ENCODE measurements at places on chromosomes 4 and X.

DNA sequence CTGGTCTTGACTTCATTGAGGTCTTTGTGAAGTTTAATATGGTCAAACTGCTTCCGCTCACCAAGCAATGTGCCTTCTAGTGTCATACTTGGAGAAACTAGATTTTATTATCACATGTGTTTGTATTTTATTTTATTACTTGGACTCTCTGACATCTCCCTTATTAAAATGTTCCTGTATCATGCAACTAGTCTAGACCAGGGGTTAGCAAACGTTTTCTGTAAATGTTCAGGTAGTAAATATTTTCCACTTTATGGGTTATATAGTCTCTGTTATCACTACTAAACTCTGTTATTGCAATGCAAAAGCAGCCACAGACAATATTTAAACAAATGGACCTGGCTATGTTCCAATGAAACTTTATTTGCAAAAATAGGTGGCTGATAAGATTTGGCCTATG is 443.8 kb downstream of the MID1IP1 start:
- no peak for DNase-seq

DNA sequence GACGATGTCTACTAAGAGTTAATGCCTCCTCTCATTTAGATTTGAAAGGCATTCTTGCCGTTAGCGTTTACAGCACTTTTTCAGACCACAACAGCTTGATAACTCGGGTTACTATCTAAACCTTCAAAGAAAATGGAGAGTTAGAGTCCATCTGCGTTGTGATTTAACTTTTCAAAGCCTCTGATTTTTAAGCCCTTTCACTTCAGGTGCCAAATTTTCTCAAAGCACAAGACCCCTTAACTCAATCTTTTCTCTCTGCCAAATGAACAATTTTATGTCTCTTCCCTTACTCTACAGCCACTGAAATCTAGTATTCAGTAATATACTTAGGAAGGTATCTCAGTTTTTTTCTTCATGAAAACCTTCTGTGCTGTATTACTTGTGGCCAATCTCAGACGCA is 310.5 kb downstream of the TENM3 start:
- DNase-seq = no peak

DNA sequence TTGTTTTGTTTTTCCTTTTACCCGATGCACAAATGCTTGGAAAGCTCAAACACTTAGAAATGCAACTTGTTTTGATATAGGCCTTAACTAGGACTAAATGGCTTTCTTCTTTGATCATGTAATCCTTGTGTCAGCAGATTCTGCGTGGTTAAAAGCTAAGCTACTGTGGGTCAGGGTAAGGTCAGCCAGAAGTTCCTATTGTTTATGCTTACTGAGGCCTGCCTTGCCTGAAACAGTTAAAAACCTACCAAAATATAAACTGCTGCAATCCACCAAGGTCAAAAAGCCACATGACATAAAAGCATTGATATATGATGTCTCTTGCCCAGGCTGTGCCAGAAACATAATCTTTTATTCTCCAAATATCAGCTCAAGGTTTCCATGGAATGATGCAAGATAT is 223.4 kb downstream of the FAM47B start:
- no peak for DNase-seq

GRCh38 chrX:6095469-6095868 is 133.2 kb downstream of the NLGN4X start:
- no peak for DNase-seq

DNA sequence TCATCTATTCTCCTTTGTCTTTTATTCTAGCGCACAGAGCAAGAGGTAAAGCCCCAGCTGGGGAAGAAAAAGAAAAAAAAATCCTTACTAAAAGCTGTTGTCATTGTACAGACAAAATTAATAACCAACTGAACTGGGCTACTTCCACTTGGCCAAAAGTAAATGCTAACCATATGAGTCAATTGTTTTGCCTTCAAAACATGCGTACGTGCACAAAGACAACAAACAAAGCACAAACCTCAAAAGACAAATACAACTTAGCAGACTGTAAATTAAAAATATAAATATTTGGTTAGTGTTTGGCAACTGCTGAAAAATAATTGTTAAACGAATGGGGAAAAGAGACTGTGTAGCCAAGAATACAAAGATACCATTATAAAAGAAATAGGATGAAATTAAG is 5.9 kb downstream of the EDA2R start:
- no peak for DNase-seq

- no peak for DNase-seq
These were observed 29.5 kb downstream of the METTL14 start for GRCh38 chr4:118714682-118715081.

- DNase-seq = no peak
These were observed 539.7 kb upstream of the GRID2 start for GRCh38 chr4:91764085-91764484.

DNA sequence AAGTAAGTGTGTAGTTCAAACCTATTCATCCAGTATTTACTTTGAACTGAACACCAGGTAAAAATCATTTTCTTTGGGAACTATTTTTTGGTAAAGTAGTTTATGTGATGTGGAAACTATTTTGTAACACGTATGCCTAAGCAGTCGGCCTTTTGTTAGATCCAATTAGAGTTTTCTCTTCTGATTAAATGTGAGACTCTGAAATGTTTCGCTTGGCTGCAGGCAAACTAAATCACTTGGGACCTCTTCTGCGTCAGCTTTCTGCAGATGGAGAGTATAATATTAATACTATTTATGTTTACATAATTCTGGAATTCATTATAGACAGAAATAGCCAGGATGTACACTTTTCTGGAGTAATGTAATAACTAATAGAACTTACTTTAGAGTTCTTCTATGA is 46.9 kb downstream of the BMPR1B start:
- no peak for DNase-seq

- DNase-seq = no peak
These were observed 262.5 kb upstream of the PCDH18 start for GRCh38 chr4:137794764-137795254.

- no peak for DNase-seq
These were observed 78.3 kb upstream of the DUSP21 start for GRCh38 chrX:44765556-44765955.

- DNase-seq = no peak
These were observed 22.6 kb downstream of the RNF212 start for GRCh38 chr4:1090465-1091440.

- DNase-seq = no peak
These were observed 26.3 kb downstream of the CXCL1 start for GRCh38 chr4:73895201-73896175.

GRCh38 chr4:48470570-48470969 is 12.6 kb upstream of the SLC10A4 start:
- no peak for DNase-seq

GRCh38 chrX:20060961-20061748 is 55.6 kb downstream of the MAP7D2 start:
- DNase-seq = no peak

GRCh38 chrX:311156-312129 is 7.2 kb downstream of the GTPBP6 start:
- no peak for DNase-seq

GRCh38 chr4:181756451-181757095 is 486.6 kb upstream of the TENM3 start:
- DNase-seq = no peak

- no peak for DNase-seq
These were observed 51.8 kb downstream of the MAP7D3 start for GRCh38 chrX:136199365-136199764.

- no peak for DNase-seq
These were observed 6.4 kb upstream of the LONRF3 start for GRCh38 chrX:118968031-118968430.

- DNase-seq = no peak
These were observed 111.0 kb upstream of the RAP2C start for GRCh38 chrX:132330156-132330729.

DNA sequence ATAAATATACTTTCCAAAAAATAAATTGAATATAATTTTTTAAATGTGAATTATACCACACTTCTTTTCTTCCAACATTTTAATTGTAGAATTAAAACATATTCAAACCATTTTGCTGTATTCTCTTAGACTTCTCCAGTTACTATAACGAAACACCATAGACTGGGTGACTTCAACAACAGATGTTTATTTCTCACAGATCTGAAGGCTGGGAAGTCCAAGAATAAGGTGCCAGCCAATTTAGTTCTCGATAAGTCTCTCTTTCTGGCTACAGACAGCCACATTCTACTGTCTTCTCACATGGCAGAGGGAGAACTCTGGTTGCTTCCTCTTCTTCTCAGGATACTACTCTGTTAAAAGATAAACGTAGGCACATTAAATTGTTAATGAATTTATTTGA is 155.8 kb upstream of the UGT8 start:
- no peak for DNase-seq

GRCh38 chr4:84814094-84814750 is 152.3 kb downstream of the WDFY3 start:
- DNase-seq = no peak

DNA sequence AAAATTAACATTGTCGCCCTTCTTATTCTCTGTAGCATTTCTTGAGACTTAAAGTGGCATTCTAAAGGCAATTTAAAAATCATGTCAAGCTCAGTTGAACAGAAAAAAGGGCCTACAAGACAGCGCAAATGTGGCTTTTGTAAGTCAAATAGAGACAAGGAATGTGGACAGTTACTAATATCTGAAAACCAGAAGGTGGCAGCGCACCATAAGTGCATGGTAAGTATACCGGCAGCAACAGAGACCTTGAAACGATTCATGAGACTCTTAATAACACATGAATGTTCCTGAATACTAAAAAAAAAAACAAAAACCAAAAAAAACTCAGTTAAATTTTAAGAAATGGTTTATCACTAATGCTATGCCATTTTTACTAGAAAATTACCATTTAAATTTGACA is 82.4 kb upstream of the HPRT1 start:
- DNase-seq = no peak

DNA sequence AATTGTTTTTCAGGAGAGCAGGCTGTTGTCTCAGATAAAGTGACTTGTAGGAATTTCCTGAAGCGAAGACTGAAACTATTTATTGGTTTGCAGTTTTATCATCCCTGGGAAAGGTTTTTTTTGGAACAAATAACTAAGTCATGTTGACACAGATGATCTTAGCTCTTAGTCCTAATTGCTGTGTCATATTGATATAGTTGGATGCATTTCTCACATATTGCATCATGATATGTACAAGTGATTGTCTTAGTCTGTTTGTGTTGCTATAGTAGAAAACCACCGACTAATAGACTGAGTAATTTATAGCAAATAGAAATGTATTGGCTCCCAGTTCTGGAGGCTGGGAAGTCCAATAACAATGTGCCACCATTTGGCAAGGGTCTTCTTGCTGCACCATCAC is 397.5 kb upstream of the PPP1R2C start:
- DNase-seq = no peak

- no peak for DNase-seq
These were observed 109.1 kb downstream of the GPAT3 start for GRCh38 chr4:83644677-83645659.

GRCh38 chr4:145679520-145679919 is 426 bp upstream of the C4orf51 start:
- no peak for DNase-seq
